ENCODE measurements at places on chromosomes 3 and 15.

GRCh38 chr3:8298021-8298954 lies 203.3 kb upstream of the LMCD1 start:
- no peak for DNase-seq

DNA sequence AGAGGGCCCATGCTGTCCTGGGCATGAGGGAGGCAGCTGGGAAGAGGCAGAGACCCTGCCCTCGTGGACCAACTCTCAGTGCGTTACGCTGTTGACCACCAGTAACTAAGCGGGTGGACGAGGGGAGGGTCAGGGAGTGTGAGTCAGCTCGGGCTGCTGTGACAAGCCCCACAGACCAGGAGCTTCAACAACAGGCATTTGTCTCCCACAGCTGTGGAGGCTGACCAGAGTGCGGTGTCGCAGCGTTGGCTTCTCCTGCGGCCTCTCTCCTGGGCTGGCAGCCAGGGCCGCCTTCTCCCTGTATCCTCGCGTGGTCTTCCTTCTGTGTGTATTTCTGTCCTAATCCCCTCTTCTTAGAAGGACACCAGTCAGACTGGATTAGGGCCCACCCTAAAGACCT lies 13.0 kb downstream of the EFCC1 start:
- no peak for DNase-seq

GRCh38 chr3:9397906-9398699 lies 688 bp downstream of the SETD5 start:
- DNase-seq: peak; percentile 18

- no peak for DNase-seq
Measured at GRCh38 chr3:14943042-14943441, 4.3 kb upstream of the NR2C2 start.

DNA sequence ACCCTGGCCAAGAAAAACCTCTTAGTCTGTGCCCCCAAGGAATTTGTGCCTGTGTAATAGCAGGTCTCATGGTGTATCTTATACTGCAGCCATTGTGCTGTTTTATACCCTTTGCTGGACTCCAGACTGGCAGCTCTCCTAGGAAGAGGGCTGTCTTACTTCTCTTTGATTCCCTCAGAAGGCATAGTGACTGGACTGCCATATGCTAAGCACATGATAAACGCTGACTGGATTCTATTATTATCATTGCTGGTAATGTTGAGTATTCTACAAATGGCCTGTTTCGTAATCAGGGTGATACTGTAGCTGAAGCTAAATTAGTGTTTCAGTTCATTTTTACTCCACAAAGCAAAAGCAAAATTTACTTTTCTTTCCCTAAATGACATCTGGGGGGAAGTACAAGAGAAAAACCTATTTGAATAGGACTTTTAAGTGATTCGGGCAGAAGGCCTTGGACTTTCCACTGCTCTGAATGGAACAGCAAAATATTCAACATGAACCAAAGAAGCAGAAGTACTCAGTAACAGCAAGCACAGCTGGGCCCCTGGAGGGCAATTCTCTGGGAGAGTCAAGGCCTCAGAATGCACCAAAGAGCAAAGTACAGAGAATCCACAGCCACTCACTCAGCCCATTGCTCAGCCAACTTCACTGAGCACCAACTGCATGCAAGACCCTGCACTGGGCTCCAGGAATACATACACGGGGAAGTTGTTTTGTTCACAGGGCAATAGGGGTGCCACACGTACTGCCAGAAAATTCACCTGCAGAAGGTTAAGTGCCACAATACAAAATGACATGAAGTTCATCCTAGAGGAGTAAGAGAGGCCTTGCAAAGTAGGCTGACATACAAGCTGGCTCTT lies 7.9 kb upstream of the BCL2A1 start:
- no peak for DNase-seq

DNA sequence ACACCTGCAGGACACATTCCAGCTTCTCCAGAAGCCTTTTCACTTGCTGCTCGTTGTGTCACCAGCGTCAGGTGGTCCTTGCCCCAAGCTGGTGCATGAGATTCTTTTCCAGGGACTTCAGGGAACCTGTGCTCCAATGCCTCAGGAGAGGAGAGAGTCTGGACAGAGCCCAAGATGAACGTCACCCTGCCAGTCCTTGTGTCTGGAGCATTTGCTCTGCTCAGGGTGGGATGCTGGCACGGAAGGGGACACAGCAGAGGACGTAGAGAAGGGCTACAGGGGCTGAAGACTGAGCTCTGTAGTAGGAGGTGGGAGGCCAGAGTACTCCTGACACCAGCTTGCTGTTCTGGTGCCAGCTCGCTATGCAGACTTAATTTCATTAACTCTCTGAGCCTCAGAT lies 262.1 kb downstream of the XXYLT1 start:
- DNase-seq: no peak

DNA sequence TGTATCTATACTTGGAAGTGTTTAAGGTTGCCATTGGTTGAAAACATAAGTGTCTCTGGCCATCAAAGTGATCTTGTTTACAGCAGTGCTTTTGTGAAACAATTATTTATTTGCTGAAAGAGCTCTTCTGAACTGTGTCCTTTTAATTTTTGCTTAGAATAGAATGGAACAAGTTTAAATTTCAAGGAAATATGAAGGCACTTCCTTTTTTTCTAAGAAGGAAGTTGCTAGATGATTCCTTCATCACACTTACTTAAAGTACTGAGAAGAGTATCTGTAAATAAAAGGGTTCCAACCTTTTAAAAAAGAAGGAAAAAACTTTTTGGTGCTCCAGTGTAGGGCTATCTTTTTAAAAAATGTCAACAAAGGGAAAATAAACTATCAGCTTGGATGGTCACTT lies 19.7 kb downstream of the B3GNT5 start:
- no peak for DNase-seq

Measured in T-helper 17 cell (primary cell).